Activated T-cell treated with anti-CD3 and anti-CD28 coated beads, Interleukin-2, amount 50 U/mL, for 1 hour (primary cell): ENCODE measurements at places on chromosomes 11 and 22.

DNA sequence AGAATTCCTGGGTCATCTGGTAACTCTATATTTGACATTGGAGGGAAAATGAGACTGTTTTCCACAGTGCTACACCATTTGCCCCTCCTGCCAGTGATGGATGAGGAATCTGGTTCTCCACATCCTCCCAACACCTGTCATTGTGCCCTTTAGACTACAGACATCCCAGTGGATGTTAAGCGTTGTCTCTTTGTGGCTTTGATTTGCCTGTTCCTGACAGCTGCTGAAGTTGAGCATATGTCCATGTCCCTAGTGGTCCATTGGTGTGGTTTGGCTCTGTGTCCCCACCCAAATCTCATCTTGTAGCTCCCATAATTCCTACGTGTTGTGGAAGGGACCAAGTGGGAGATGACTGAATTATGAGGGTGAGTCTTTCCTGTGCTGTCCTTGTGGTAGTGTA is 88.5 kb downstream of the BRD1 start:
- DNase-seq, result no peak

- DNase-seq, result no peak
These were observed 163.2 kb downstream of the MSANTD4 start for GRCh38 chr11:105858841-105859240.

GRCh38 chr11:123509737-123510578 is 79.9 kb downstream of the GRAMD1B start:
- DNase-seq, result no peak

GRCh38 chr11:83257761-83258168 is 28.4 kb downstream of the CCDC90B start:
- no peak for DNase-seq

DNA sequence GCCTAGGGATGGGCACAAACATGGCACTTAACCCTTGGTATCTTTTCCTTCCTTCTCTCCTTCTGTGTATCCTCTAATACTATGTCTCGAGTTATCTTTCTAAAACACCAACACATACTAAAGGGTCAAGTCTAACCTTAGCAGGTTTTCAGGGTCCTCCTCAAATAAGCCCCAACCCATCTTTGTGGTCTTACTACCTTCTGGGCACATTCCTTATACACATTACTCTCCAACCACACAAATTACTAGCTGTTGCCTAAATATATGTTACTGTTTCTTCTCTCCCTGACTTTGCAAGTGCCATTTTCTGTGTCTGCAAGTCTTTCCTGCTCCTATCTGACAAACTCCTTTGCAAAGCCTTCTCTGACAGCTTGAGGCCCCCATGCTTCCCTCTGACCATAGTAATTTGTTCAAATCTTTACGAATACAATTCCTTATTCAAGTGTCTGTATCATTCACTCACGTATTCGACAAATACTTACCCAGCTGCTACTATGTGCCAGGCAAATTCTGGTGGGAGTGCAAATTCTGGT is 15.8 kb upstream of the NUP160 start:
- DNase-seq, result no peak

DNA sequence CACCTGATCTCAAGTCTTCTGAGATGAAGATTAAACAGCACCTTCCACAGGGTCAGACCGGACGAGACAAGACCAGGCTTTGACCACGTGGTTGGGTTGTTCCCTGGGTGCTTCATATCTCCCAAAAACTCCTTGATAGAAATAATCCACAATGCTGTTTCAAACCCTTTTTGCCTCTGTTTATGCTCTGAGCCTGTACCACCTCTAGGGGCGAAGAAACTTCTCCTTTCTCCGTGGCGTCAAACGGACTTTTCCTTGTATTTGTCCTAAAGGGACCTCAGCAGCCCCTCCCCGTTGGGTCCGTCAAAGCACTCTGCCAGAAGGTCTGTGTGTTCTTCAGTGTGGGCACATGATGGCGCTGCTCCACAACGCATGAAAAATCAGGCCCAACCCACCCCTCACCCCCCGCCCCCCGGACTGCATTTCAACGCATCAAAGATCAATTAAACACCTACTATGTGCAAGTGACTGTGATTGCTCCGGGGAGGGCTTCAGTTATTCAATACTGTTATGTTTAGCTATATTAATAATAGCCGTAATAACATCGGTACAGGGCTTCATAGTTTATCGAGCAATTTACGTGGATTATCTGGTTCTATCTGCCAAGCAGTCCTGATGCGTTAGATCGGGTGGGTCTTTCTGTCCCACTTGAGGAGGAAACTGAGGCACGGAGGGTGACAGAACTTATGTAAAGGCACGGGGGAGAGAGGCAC is 17.3 kb upstream of the EIF3D start:
- DNase-seq, result peak; percentile 23
